ENCODE measurements at places on chromosomes 3 and 15. TPM values are rescaled to one million over a fixed set of nuclear protein-coding genes. Genes with fewer than 3 reads are reported as not detected.

- no peak for DNase-seq
Measured at GRCh38 chr15:84898761-84899160, 14.3 kb downstream of the SLC28A1 start.

IMPDH2 gene
- total RNA-seq = 64.3 TPM

- DNase-seq = no peak
Measured at GRCh38 chr15:39165020-39165706, 415.7 kb upstream of the THBS1 start.

DNA sequence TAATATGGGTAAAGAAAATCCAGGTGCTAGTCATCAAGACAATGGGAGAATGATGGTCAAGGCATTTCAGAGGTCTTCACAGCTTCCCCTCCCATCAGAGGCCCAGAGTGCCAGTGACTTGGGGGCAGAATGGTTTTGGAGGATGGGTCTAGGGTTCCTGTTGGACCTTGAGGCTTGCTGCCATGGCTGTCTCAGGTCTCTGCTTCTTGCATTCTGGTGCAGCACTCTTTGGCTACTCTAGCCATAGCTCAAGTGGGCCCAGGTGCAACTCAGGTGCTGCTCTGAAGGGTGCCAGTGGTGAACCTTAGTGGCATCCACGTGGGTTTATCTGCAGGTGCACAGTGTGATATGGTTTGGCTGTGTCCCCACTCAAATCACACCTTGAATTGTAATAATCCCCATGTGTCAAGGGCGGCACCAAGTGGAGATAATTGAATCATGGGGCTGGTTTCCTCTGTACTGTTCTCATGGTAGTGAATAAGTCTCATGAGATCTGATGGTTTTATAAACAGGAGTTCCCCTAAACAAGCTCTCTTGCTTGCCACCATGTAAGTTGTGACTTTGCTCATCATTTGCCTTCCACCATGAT is 48.5 kb upstream of the PEX5L start:
- DNase-seq = no peak

GOLGA6L4 gene
- 0.57 TPM for total RNA-seq

CHL1 gene
- 24.8 TPM for total RNA-seq

GRCh38 chr15:52960283-52960682 is 170.1 kb upstream of the ONECUT1 start:
- no peak for DNase-seq

DNA sequence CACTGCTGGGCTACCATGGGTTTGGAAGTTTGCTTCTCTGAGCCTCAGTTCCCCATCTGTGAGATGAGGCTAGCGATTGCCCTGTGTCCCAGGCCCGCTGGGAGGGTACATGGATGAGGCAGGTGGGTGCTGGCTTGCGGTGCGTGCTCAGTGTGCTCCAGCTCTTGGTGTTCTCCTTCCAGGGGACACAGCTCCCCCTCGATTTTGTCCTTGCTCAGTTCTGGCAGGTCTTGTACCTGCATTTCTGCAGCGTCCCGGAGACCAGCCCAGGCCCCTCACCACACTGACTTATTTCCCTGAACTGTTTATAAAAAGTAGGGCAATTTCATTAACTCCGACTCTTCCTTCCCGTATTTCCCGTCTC is 95.4 kb downstream of the TBC1D2B start:
- peak; percentile 28 for DNase-seq

DNA sequence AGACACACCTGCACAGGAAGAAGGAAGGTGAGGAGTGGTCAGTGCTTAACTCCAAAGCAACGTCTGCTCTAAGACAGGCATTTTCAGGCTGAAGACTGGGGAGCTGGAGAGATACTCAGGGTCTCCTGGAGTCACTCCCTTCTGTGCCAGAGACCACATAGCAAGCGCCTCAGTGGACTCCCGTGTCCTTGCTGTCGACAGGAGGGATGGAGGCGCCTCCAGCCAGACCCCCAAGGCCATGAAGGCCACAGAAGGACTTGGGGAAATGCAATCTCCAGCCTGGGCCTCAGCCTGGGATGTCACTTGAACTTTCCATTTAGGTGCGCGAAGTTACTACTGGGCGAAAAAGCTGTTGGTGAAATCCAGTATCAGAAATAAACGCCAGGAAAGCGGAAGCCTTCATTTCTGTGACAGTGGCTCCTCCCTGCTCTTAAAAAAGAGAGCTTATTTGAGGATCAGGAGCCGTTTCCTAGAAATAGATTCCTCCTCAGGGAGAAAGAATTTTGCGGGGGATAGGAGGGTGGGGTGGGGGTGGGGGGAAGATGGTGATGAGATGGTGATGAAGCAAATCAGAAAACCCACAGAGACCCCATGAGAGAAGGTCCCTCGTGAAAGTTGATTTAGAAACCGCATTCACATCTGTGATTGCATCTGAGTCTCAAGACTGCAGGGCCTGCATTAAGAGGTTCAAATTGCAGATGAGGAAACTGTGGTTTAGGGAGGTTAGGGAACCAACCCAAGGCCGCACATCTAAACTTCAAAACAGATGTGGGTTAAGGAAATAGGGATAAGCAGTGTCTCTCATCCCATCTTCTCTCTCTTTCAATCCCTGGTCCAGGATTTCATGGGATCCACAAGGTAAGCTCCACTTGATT is 78.8 kb downstream of the ATP2B2 start:
- no peak for DNase-seq

GRCh38 chr3:141178026-141178425 is 53.6 kb upstream of the PXYLP1 start:
- no peak for DNase-seq

DNA sequence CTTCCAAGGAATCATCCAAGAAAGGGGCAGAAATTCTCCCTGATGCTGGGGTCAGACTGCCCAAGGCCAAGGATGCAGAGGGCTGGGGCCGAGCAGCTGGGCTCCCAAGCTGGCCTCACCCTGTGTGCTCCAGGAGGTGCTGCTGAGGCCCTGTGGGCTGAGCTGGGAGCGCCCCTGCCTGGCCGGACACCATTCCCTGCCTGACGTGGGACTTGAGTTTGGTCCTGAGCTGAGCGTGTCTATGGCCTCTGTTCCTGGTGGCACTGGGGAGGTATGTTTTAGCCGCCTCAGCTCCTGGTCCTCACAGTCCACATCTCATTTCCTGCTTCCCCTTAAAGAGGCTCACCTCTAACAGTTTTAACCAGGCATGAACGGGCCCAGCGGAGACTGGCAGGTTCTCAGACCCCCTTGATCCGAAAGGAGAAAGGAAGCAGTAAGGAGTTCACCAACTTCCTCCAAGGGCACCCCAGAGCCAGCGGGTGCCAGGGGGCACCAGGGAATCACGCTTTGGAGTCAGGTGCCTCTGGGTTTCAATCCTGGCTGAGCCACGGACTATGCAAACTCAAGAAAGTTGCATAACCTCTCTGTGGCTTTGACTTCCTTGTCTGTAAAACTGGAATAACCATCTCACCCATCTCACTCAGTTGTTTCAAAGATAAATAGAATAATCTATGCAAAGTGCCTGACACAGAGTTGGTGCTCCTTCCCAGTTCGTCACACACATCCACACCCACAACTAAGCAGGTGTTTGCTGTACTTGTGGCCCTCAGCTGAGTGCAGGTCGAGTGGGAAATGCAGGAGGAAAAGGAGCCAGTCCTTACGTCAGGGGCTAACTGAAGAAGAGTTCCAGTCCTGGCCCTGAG is 48.6 kb downstream of the SLC12A8 start:
- no peak for DNase-seq

DNA sequence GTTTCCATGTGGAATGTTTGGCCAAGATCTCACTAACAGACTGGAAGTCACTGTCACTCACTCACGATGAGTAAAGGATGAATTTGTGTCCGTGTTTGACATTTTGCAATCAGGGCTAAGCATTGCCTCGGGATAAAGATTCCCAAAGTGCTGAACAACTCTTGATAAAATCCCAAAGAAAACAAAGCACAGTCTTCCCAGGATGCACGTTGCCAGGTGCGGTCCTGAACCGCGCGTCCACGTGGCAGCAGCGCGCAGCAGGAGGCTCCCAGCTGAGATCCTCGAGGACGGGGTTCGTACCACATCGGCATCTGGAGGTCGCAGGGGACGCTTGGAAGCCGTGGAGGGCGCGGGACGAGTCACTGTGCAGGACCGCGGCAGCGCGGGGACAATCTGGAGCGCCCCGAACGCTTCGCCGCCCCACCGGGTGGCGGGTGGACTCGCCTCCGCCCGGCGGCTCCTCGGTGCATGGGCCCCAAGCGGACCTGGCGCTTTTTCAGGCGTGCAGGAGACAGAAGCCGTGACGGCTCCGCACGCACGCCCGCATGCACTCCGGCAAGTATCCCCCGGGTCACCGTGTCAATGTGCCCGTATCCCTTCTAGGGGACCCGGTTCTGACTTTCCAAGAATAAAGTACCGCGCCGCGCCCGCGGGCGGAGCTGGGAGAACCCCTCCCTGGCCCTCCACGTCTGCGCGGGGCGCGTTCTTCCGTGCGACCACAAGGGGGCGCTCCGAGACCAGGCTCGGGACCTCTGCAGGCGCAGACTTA is 17.7 kb downstream of the CPN2 start:
- DNase-seq = peak; percentile 94

RARRES1 gene
- total RNA-seq = 22.3 TPM

DNA sequence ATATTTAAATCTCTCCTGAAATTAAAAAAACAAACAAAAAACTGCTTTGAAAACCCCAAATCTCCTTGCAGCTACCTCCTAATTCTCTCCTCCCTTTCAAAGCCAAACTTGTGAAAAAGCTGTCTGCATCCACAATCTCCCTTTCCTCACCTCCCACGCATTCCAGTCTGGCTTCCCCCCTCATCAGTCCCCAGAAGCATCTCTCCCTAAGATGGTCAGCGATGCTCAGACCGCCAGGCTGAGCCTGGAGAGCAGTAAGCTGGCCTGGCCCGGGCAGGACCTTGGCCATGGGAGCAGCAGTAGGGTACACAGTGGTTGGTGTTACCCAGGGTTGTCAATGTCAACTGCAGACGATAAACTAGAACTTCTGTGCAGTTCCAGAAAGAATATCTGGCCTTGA is 32.9 kb upstream of the BLM start:
- DNase-seq = no peak

CHST2 gene
- 1.9 TPM for total RNA-seq
